HS-27A (cell line): ENCODE measurements at places on chromosomes 12 and 14.

DNA sequence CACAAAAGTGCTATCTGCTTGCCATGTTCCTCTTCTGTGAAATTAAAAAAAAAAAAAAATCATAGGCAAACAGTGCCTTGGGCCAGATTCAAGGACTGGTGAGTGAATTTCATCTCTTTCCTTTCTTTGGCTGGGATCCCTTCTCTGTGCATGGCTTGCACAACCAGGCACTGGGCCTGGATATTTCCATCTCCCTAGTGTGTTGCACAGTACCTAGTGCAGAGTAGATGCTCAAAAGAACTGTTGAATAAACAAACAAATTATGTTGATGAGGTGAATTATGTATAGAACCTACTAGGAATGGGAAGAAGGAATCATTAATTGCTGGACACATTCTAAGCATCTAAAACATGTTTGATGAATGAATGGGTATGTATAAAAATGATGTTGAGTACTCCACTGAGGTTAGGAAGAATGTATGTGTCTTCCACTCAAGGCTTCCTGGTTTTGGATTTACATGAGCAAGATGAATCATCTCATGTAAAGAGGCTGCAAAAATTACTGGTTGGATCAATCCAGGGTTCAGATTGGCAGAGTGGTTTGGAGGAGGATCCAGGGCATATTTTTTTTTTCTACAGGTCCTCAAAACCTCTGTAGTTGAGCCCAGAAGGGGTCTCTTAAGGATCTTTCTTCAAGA is 93.2 kb downstream of the EMP1 start:
- DNase-seq: no peak

DNA sequence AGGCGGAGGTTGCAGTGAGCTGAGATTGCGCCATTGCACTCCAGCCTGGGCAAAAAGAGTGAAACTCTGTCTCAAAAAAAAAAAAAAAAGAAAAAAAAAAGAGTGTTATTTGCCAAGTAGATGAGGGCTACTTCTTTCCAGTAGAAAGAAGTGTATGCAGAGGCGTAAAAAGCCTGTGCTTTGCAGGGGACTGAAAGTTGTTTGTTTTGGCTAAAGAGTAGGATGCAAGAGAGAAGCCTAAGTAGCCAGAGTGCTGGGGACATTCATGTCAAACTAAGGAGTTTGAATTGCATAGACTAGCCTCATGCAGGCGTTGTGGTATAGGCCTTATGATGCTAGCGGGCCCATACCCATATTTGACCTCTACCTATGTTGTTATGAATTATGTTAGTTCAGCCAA is 9.5 kb downstream of the HSD17B6 start:
- DNase-seq: no peak

DNA sequence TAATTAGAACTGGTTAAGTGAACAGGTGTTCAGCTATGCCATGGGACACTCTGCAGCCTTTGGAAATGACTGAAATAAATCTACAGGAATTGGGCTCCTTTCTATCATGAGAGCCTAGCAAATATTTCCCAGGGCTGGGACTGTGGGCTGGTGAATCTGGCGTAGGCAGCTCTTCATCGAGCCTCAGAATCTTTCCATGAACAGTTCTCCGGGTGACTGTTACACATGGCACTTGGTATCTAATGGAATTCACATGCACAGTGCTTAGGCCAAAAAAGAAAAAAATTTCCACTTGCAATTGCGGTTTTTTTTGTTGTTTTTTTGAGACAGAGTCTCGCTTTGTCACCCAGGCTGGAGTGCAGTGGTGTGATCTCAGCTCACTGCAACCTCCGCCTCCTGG is 32.1 kb downstream of the PRKAB1 start:
- no peak for DNase-seq

DNA sequence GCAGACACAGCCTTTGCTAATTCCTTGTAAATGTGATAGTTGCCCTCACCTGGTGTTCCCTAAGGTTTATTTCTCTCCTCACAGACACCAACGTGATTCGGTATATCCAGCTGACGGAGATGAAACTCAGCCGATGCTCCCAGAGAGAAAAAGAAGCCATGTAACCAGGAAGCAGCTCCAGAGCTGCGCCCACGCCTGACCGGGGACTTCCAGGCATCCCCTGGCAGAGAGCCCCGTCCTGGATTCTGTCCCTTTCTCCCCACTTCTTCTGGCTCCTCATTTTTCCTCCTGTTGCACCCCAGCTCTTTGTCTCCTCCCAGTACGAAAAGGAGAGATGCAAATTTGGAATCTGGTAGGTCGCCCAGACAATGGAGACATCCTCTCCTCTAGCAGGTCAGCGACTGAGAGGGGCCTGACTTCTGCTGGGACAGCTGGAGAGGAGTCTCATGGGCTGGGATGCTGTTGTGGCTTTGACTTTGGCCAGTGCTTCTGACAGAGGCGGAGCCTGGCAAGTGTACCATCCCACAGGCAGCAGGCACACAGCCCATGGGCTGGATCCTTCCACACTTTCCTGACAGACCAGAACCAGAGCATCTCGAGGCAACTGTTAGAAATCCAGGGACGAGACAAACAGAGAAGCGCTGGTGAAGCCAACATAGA is 29.4 kb downstream of the TTC9 start:
- no peak for DNase-seq

DNA sequence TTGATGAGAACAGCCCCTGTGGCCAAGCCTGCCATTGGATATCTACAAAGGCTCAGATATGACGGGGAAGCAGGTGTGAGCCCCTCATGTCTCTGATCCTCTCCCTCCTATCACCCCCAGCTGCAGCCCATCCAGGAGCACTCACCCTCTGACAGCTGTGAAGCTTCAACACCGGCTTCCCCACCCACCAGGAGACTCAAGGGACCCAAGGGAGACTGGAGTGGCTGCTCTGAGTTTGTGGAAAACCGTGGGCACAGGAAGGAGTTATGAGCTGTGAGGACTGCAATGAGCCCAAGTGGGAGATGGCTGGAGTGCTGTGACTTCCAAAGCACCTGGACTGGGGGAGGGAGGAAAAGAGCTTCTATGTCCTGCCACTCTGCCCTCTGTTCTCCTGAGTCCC is 7.9 kb downstream of the IFI27L2 start:
- DNase-seq: no peak

- DNase-seq: no peak
These were observed 8.2 kb downstream of the KCNA5 start for GRCh38 chr12:5051913-5052312.

DNA sequence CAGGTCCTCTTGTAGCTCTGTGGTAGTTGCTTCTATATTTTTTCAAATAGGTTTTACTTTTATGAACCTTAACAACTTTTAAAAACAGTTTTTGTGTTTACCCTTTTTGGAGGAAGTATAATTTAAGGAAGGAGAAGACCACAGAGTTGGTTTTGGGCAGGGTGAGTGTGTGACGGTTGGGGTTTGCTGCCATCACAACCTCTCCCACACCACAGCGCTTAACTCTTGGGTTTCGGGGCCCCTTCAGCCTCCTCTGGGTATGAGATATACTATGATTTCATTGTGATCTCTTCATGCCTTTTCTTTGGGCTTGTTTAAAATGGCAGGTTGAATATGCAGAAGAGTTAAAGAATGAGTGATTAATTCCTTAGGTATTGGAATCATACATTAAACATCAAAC is 228.7 kb upstream of the CRY1 start:
- no peak for DNase-seq

- no peak for DNase-seq
These were observed 15.9 kb downstream of the PACS2 start for GRCh38 chr14:105330491-105330895.

GRCh38 chr14:104993306-104993705 is 7.7 kb downstream of the CLBA1 start:
- no peak for DNase-seq

GRCh38 chr12:15662983-15663659 is 126.1 kb downstream of the EPS8 start:
- no peak for DNase-seq
